ENCODE measurements at places on chromosomes 2 and 18. TPM values are rescaled to one million over a fixed set of nuclear protein-coding genes. Genes with fewer than 3 reads are reported as not detected.
A peak's percentile ranks its signal among the peaks of the same experiment; 100 is the strongest.

Gene CCDC85A
- 2.4 TPM for total RNA-seq

Gene LCT
- total RNA-seq: 0.18 TPM

Gene RBKS
- 5.2 TPM for total RNA-seq

Gene FAM124B
- total RNA-seq: 0.17 TPM

GRCh38 chr2:177665328-177665727 is 272.8 kb downstream of the AGPS start:
- no peak for ATAC-seq

DNA sequence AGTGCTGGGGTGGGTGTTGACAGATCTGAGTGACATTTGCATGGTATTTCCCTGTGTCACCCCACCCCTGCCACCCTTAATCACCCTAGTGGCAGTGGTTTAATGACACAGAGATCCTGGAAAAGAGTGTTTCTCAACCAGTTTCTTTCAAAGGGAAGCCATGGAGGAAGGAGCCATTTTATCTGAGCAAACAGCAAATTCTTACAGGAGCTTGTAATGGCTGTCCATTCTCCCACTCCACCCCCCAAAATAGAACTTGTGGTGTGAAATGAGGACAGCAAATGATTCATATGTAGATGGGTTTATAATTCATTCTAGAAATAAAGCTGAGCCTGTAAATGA is 51.5 kb downstream of the CDC42EP3 start:
- no peak for ATAC-seq

GRCh38 chr2:220279840-220280239 is 652.4 kb downstream of the SLC4A3 start:
- ATAC-seq: no peak

- no peak for ATAC-seq
These were observed 112.9 kb downstream of the PXDN start for GRCh38 chr2:1631292-1632001.

DNA sequence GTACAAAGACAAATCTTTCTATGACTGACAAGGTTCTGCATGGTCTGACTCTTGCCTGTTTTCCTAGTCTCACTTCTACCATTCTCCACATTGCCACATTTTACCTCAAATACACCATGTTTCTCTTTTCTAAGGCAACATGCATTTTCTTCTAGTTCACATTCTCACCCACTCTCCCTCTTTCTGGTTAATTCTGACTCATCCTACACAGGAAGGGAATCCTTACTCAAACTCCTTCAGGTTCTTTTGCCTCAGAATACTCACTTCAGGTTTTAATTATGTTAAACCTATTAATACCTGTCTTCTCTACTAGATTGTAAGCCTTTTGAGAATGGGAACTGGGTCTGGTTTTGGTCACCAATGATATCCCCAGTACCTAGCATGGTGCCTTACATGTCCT is 47.2 kb downstream of the MAP2 start:
- ATAC-seq: no peak

- no peak for ATAC-seq
These were observed 24.6 kb downstream of the KIF3C start for GRCh38 chr2:25957743-25958142.

- ATAC-seq: no peak
These were observed 27.6 kb downstream of the GALNT3 start for GRCh38 chr2:165766326-165766927.

DNA sequence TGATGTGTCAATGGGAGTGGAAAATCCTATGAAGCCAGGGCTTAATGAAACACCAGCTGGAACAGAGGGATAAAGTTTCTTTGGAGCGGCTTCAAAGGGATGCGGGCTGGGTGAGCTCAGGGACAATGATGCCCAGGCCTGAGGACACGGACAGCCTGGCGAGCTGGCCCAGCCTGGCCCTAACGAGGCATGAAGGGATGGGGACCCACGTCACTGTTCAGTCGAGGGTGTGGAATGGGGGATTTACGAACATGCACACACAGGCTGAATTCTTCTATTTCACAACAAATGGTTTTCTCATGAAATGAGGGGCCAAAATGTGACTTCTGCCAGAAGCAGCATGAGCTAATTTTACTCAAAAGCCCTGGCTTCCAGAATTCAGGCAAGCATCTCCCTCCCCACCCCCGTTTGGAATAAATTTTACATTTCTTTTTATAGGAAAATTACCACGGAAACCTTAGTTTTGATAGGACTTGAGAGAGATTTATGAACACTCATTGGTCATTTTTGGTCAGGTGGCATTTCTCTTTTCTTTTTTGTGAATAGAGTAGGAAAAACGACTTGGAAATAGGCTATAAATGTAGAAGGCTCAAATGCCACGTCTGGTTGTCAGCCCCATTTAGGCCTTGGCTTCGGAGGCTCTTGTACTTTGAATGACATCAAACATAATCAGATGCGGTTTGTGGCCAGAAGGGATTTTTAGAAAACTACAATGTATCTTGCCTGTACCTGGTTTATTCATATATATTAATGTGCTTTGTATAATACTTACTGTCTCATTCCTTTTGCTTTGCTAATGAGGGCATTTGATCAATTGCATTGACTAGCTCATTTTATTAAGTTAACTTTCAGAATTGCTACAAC is 893.8 kb upstream of the CELF4 start:
- no peak for ATAC-seq

DNA sequence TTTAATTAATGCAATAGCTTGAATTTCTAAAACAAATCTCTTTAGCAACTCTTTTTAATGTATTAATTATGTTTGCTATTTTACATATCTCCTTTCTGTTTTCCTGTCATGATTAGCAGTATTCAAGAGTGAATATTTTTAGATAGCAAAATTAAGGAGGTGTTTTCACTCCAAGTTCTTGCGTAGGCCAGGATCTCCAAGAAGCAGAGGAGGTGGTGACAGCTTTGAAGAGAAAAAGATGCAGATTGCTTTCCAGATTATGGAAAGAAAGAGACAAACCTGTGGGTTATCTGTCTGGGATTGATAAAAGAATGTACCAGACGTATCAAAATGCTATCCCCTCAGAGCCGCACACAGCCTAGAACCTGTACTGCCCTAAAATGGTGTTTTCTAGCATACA is 163.5 kb upstream of the FAM98A start:
- no peak for ATAC-seq

DNA sequence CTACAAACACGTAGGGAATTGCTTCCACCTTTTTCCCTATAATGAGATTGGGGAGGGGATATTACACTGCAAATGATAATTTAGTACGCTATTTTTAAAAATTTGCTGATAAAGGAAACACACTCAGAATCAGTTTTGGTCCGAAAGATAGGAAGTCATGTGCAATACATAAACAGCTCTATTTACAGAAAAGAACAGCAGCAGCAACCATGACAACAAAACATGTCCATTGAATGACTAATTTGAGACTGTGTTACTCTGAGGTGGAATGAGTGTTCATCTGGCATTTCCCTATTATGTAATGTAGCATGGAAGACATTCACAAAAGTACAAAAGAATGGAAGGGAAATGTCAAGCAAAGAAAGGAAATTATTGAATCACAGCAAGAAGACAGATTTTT is 337.2 kb downstream of the NBAS start:
- ATAC-seq: peak; percentile 54

DNA sequence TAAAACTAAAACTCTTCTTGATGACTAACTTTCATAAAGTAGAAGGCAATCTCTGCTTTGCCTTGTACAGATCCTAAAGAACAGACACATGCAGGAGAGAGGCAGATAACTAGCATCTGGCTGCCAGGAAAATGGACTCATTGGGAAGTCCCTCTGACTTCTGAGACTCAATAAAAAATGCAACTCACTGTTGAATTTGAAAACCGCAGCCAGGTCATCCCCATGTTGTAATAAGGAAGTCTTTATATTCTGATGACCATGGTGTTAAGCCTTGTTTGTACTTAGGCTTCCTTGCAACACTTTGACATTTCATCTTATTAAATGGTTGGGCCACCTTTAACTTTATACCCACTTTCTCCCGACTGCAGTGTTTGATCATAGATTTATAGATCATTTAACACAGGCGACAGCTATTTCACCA is 375.1 kb upstream of the KCNH7 start:
- ATAC-seq: peak; percentile 89

DNA sequence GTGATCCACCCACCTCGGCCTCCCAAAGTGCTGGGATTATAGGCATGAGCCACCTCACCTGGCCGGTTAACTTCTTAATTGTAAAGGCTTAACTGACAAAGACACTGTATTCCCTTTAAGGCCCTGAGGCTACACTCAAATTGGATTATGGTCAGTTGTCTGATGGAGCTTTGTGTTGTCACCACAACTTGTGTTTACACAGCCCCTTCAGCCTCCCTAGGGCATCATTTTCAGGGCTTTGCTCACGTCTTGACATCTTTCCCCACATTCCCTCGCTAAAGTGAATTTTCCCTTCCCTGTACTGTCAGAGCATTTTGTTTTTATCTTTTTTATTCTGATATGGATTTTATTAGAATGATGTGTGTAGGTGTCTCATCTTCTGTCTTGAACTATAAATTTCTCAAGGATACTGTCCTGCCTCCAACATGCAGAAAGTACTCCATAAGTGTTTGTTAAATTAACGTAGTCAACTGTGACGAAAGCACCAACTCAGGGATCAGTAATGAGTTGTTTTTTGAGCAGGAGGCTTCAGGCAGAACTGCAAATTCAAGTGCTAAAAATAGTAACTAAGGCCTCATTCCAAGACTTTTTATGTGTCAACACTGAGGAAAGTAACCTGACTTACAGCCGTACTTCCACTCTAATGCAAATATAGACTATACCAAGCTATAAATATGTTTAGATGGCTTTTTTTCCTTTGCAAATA is 77.1 kb upstream of the NARS1 start:
- ATAC-seq: peak; percentile 89

Measured in motor neuron (in vitro differentiated cells).